Fibroblast of mammary gland (primary cell): ENCODE measurements at places on chromosomes 13 and 19.
A peak's percentile ranks its signal among the peaks of the same experiment; 100 is the strongest.

- peak; percentile 41 for DNase-seq
Measured at GRCh38 chr13:45180713-45181601, 19.9 kb downstream of the KCTD4 start.

DNA sequence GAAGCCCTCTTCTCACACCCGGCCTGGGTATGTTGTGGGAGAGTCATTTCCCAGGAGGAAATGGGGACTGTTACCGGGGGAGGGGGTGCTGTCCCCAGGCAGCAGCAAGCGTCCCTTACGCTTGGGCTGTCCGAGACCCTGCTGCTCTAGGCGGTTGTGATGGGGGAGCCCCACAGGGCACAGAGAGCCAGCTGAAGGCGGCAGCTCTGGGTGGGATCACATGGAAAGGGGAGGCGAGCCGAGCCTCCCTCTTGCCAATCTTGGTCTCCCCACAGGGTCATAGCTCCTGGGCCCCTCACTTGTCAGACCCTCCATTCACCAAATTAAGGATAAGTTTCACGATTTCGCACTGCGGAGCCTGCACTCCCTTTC lies 22.0 kb downstream of the EPN1 start:
- DNase-seq, result no peak

- DNase-seq, result no peak
Measured at GRCh38 chr19:45450012-45450333, 17.8 kb upstream of the FOSB start.

- DNase-seq, result peak; percentile 34
Measured at GRCh38 chr13:75635101-75635827, 866 bp upstream of the LMO7 start.

DNA sequence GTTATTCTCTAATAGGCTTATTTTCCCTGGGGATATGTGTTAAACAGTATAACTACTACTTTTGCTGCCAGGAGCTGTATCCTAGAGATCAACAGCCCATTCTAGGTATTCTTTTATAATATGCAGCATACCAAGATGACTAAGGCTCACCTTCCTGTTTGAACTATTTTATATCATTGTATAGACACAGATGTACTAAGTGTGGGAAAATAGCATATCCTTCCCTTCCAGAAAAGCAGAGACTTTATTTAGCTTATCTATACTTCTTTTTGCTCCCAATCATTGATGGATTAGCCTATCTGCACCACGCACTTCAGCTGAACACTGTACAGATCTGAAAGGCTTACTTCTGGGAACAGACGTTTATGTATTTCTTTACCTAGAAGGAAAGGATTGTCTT lies 82.6 kb downstream of the MAB21L1 start:
- DNase-seq, result no peak

DNA sequence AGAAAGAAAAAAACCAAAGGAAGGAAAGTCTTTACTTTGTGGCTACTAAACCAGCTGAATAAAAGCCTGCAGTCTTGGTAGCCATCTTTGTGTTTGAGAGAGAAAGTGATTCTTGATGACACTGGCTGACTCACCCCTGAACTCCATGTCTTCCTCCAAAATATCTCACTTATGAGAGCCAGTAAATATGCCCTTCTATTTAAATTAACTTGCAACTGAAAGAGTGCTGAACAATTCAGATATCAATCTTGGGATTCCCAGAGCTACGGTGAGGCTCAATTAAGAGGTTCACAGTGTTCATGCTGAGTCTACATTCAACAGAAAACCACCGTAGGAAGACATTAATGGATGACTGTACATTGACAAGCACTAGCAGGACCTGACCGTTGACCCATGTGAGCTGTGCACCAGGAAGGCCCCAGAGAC lies 57.9 kb downstream of the KCTD12 start:
- DNase-seq, result peak; percentile 58

- DNase-seq, result no peak
Measured at GRCh38 chr13:53623146-53623545, 594.5 kb downstream of the OLFM4 start.
